Activated T-cell treated with anti-CD3 and anti-CD28 coated beads, Interleukin-2, amount 50 U/mL, for 1 hour (primary cell): ENCODE measurements at places on chromosomes 2 and 18.

DNA sequence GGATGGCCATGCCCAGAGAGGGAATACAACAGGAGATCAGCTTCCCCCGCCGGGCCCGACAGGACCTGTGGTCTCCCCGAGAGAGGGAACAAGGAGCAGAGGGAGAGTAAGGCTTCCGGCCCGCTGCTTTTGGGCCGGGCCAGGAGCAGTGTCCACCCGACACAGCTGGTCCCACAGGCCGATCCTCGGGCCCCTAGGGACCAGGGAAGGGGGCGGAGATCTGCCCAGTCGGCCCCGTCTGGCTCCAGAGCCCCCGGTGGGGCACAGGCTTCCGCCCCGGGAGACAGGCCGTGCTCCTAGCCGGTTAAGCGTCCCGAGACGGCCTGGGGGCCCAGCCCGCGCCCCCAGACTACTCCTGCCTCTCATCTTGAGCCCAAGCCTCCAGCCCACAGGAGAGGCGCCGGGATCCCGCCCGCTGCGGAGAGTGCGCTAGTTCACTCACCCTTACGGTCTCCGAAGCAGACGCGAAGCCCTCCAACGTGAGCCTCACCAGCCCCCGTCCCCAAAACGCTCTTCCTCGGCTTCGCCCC is at the start of gene MCFD2:
MCFD2 (minus strand) TSS at position 526 of the 530 bp plus-strand sequence. CDS start 6,635 bp downstream, outside the sequence.
- DNase-seq: no peak

DNA sequence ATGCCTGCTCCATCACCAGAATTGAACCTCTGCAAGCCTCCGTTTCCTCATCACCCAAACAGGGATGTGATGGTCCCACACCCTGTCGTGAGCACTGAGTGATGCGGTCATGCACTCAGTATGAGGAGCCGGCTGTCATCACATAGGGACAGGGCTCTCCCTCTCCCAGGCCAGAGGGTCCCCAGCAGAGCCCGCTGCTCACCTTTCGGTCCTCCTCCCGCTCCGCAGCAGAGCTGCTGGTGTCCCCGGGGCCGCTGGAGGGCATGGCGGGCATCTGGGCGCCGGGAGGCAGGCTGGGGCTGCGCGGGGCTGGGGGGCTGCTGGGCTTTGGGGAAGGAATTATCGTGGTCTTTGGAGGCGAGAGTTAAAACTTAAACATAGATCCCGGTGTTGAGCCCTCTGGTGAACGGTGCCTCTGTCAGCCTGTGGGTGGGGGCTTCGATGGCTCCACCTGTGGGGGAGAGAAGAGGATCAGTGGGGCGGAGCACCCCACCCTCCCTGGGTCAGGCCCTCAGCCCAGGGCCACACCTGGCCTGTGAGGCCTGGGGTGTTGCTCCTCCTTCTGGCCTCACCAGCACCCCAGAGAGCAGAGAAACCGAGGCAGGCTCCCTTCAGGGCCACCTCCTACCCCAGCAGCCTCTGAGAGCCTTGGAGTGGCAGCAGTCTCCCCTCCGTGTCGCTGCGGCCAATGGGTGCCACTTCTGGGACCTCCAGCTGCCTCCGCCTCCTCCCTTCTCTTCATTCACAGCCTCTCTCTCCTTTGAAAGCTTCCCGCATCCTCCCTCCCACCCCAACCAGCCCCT is 27.8 kb downstream of the DNMT3A start:
- DNase-seq: no peak

- no peak for DNase-seq
Measured at GRCh38 chr18:62632788-62633455, 82.4 kb upstream of the PHLPP1 start.

DNA sequence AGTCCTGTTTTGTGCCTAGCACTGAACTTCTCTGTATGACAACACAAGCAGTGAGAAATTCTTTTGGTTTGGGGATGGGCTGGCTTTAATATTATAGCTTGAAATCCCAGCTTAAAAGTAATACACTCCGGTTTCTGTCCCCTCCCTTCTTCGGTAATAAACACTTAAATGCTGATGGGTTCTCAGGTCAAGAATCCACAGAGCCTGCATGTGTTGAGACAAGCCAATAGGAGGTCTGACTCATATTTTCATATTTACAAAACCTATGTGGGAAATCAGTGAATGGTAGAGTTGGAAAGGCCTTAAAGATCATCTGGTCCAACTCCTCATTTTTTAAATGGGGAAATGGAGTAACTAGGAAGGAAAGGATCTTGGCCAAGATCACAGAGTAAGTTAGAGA is 47.5 kb downstream of the VSNL1 start:
- no peak for DNase-seq

GRCh38 chr18:13165636-13166423 is 52.7 kb upstream of the LDLRAD4 start:
- DNase-seq: no peak

DNA sequence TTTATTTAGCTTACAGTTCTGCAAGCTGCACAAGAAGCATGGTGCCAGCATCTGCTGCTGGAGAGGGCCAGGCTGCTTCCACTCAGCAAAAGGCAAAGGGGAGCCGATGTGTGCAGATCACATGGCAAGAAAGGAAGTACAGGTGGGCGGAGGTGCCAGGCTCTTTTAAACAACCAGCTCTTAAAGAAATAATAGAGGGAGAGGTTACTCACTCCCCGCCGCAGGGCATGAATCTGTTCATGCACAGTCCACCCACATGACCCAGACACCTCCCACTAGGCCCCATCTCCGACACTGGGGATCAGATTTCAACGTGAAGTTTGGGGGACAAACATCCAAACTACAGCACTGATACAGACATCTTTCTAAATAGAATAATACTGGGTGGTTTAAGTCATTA is 105.8 kb downstream of the MTCL1 start:
- no peak for DNase-seq

DNA sequence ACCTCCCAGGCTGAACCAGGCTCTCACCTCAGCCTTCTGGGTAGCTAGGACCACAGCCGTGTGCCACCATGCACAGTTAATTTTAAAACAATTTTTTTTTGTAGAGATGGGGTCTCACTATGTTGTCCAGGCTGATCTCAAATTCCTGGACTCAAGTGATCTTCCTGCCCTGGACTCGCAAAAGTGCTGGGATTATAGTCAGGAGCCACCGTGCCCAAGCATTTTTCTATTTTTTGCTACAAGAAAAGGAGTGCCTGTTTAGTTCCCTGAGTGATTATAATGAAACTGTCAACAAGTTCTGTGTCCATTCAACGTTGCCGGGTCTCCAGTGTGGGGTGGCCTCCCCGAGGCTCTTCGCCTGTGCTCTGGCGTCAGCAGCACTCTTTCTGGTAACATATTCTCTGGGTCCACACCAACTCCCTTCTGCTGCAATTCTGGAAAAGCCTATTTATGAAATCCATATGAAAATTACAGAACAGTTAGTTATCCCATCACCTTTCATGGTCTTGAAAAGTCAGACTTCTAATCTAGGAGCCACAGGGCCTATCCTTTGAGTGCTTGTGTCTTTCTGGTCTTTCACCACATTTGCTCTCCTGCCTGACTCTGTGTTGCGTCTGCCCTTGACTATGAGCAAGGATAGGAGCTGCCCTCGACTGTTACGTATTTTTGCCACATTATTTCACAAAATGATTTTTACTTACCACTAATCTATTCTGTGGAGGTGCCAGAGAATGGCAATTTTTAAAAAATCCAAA is 172.7 kb downstream of the SOCS6 start:
- no peak for DNase-seq

DNA sequence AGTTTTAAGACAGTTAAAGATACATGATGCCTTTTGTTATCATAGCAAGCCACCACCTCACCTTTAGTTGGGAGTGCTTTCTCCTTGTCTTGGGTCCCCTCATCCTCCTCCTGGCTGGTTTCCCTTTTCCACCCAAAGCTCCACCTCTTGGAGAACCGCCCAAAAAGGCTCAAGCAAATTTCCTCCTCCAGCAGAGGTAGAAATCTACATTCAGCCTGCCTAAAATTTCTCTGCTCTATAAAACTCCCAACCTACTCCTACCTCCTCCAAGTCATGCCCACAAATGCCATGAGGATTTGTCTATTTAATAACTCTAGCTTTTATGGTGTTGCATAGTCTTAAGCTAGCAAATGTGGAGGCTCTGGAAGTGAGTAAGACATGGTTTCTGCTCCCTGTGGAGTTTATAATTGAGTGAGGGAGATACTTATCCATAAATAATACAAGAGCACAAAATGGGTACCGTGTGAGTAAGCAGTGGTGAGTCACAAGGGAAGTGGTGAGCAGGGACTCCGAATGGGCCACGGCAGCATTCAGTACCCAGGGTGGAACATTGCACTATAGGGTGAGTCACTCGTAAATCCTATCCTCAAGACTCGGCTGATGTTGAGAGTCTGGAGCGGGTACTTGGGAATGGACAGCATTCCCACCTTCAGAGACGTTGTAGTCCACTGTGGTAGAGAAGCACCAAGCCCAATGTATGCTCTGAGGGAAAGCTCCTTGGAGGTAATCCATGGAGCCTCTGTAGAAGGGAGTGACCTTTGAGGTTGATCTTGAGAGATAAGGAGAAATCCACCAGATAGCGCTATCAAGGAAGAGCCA is 146.3 kb downstream of the RTN4 start:
- DNase-seq: peak; percentile 27

GRCh38 chr2:97732436-97733340 is 19.3 kb downstream of the ZAP70 start:
- peak; percentile 10 for DNase-seq

GRCh38 chr2:233600386-233600785 is 17.0 kb upstream of the UGT1A8 start:
- no peak for DNase-seq

GRCh38 chr18:79453816-79454735 is 58.3 kb downstream of the NFATC1 start:
- no peak for DNase-seq

GRCh38 chr2:53512071-53512826 is 255.4 kb upstream of the CHAC2 start:
- no peak for DNase-seq

- no peak for DNase-seq
Measured at GRCh38 chr2:160288324-160288723, 88.3 kb upstream of the ITGB6 start.

DNA sequence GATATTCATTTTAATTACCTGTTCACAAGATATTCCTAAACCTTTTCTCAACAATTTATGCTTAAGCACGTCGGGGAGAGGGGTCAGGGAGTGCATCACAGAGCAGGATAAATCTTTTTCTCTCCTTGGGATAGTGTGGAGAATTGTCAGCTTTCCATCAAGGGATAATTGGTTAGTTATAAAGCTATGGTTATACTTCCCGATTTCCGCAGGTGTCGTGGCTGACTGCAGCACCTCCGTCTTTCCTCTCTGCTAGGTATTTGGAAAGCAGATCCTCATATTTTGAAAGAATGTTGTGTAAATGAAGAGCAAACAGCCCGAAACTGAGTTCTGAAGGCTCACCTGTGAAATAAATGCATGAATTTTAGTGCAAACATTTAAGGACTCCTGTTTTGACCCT is 778 bp downstream of the DYNC2LI1 start:
- no peak for DNase-seq

GRCh38 chr18:54440292-54440691 is 82.6 kb downstream of the C18orf54 start:
- no peak for DNase-seq

GRCh38 chr2:46813020-46813415 is 102.6 kb downstream of the MCFD2 start:
- no peak for DNase-seq

DNA sequence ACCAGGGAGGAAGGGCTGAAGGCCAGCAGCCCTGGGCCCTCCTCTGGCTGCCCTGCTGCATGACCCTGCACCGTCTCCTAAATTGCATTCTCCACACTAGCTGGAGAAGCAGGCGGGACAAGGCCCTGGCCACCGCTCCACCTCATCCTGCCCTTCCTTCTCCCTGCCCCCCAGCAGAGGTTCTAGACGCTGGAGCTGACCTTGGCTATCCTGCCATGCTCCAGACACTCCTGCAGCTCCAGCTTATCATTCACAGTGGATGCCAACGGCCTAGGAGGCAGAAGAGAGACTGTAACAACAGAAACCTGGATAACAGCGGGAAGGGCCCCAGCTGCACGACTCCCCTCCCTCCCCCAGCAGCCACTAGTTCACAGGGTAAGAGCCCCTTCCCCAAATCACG is 68.4 kb upstream of the POMC start:
- no peak for DNase-seq

- DNase-seq: no peak
Measured at GRCh38 chr2:68931799-68932198, 20.9 kb downstream of the GKN2 start.

DNA sequence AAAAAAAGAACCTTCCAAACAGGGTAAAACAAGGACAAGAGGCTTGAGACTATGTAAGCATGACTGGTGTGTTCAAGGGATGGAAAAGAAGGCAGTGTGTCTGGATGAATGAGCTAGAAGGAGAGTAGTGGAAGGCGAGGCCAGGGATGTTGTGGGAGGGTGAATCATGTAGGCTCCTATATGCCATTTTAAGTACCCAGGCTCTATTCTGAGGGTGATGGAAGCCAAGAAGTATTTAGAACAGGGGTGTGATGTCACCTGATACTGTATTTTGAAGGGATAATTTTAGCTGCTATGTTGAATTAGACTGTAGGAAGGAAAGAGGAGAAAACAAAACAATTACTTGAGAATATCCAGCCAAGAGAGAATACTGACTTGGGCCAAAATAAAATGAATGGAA is 524.7 kb upstream of the CRIM1 start:
- no peak for DNase-seq

DNA sequence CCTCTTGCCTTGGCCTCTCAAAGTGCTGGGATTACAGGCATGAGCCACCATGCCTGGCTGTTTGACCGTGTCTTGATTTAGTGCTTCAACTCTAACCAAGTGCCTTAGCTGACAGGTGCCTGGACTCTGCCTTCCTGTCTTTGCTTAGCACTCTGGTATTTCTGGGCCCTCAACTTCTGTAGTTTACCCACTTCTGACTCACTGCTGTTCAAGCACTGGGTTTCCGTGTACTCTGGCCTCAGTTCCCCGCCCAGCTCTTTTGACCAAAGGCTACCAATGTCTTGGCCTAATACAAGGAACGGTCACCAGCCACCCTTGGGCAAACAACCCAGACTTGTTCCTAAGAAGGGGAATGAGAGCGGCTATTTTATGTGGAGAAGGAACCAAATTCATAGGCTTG is 35.7 kb upstream of the CABLES1 start:
- DNase-seq: no peak

DNA sequence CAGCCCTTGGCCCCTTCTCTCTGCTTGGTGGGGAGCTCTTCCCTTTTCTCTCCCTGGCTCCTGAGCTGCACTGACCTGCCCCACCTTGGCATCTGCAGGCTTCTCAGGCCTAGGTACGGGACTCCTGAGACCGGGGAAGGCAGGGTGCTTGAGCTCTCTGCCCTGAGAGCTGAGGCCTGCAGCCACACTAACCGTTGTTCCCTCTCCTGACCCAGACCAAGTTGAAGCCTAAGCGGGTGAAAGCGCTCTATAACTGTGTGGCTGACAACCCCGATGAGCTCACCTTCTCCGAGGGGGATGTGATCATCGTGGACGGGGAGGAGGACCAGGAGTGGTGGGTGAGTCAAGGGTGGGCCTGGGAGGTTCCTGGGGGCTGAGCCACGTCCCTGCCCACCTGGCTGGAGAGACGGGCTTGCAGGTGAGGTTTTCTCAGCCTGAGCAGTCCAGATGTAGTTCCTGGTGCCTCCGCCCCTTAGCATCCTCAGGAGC is 22.2 kb downstream of the ITGB1BP1 start:
- no peak for DNase-seq

- no peak for DNase-seq
Measured at GRCh38 chr2:47208852-47209606, 53.9 kb upstream of the STPG4 start.

- no peak for DNase-seq
Measured at GRCh38 chr2:62489162-62489561, 16.8 kb downstream of the TMEM17 start.

- DNase-seq: no peak
Measured at GRCh38 chr18:468955-469790, 31.3 kb downstream of the COLEC12 start.
